ENCODE measurements at places on chromosomes 12 and 14. TPM values are rescaled to one million over a fixed set of nuclear protein-coding genes. Genes with fewer than 3 reads are reported as not detected.

The MSI1 gene
- total RNA-seq = not detected

The NXPH4 gene
- total RNA-seq = 3.8 TPM

The AQP6 gene
- total RNA-seq = under 0.01 TPM

The GCN1 gene
- total RNA-seq = 66.8 TPM
